ENCODE measurements at places on chromosomes 2 and 18.

DNA sequence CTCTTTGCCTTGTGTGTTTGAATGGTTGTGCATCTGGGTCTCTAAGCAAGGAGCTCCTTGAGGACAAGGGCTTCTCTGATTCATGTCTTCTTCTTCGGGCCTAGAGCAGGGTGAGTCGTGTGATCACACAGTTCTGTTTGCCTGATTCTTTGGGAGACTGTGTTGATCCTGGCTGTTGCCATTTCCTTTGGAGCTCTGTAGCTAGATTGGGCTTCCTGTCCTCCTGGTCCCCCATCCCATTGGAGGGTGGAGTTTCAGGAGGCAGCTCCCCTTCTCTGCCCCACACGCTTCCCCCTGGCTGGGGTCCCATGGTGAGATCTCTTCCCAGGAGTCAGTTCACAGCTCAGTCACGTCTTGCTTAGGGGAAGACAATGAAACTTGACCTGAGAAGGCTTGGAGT lies 92.8 kb downstream of the TRIB2 start:
- no peak for DNase-seq

DNA sequence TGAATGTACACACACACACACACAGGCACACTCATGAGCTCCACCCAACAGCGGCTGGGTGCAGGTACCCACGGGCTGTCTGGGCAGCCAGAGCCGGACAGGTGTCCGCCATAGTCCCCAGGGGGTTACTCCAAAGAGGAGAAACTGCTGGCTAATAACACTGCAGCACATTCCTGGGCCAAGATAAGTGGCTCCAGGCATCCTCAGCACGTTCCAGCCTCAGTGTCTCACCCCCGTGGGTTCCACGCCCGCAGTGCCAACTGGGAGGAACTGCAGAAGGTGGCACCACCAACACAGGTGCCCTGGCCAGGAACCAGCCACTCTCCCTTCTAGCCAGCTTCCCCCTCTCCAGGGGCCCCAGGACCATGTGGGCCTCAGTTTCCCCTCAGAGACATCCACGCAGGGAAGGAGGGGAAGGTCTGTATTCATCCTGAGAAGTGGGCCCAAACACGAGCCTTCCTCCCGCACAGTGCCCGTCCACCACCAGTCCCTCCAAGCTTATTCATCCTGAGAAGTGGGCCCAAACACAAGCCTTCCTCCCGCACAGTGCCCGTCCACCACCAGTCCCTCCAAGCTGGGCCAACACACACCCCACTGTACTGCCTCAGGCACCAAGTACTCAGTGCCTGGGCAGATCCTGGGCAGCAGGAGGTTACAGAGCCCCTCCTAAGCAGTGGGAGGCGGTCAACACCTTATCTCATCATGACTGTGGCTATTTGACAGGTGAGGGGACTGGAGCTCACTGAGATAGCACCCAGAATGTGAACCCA lies 47.6 kb downstream of the TNS1 start:
- DNase-seq: no peak

GRCh38 chr2:120865656-120866055 lies 130.0 kb downstream of the GLI2 start:
- no peak for DNase-seq

GRCh38 chr2:177264209-177264692 lies 276 bp downstream of the NFE2L2 start:
- no peak for DNase-seq

GRCh38 chr2:100267751-100268150 lies 54.5 kb downstream of the LONRF2 start:
- no peak for DNase-seq

DNA sequence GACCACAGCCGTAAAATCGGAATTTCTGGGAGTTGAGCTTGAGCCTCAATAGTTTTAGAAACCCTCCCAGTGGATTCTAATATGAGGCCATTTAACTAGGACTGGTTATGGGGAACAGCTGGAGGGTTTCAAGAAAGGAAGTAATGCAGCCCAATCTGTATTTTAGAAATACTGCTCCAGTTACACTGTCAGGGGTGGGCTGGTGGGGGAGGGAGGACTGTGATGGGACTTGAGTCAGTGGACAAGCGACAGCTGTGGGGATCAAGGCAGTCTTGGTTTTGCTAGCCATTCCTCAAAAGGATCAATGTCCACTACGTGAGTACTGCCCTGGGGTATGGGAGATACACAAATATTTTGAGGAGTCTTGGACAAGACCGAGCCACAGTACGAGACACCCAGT lies 34.8 kb downstream of the ASB1 start:
- no peak for DNase-seq

GRCh38 chr2:44774826-44775492 lies 166.5 kb upstream of the SIX3 start:
- DNase-seq: no peak

- peak; percentile 29 for DNase-seq
Observed at GRCh38 chr2:203782262-203782976, 76.0 kb downstream of the CD28 start.

GRCh38 chr2:158089322-158089721 lies 12.4 kb upstream of the UPP2 start:
- DNase-seq: no peak

DNA sequence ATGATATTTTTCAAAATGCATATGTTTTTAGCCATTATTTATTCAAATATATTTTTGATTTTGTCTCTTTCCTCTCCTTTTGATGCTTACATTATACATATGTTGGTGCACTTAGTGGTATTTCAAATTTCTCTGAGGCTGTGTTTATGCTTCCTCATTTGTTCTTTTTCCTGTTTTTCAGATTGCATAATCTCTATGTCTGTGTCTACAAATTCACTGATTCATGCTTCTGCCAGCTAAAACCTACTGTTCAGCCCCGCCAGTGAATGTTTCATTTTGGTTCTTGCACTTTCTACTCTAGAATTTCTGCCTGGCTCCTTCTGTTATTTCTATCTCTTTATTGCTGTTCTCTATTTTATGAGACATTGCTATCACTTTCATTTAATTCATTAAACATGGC lies 951.7 kb upstream of the CNTNAP5 start:
- DNase-seq: no peak

GRCh38 chr18:77749089-77749488 lies 499.4 kb downstream of the GALR1 start:
- DNase-seq: no peak

DNA sequence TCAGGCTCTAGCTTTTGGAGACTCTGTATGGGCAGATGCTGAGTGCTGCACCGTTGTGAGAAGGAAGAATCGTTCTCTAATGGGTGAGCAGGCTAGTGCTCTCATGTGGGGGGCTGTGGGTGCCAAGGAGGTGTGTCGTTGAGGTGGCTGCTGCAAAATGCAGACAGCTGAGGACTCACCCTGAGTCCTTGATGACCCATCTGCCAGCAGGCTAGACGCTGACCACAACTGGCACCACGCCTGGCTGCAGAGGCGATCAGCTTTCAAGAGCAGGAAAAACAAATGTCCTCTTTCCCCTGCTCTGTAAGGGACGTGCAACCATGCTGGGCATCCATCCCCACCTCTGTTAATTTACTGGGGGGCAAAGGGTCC lies 48.2 kb downstream of the HAUS1 start:
- DNase-seq: no peak

DNA sequence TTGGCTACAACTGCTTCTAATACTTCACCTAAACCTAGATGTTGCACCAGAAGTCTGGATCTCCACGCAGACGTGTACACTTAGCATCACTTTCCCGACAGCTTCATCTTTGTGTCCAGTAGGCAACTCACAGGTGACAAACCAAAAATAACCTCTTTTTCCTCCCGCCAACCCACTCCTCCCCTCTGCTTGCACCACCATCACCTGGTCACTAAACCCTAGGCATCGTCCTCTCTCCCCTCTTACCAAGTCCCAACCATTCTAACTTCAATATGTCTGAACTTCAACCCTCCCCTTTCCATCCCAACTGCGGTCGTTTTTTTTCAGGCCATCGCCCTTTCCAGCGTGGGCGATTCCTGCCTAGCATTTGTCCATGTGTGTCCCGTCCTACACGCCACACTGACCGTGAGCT lies 413 bp upstream of the CHMP3 start:
- DNase-seq: no peak

- DNase-seq: no peak
Observed at GRCh38 chr2:73217826-73218225, 3.8 kb downstream of the SMYD5 start.

- DNase-seq: no peak
Observed at GRCh38 chr2:150478200-150478974, 9.1 kb downstream of the RND3 start.

DNA sequence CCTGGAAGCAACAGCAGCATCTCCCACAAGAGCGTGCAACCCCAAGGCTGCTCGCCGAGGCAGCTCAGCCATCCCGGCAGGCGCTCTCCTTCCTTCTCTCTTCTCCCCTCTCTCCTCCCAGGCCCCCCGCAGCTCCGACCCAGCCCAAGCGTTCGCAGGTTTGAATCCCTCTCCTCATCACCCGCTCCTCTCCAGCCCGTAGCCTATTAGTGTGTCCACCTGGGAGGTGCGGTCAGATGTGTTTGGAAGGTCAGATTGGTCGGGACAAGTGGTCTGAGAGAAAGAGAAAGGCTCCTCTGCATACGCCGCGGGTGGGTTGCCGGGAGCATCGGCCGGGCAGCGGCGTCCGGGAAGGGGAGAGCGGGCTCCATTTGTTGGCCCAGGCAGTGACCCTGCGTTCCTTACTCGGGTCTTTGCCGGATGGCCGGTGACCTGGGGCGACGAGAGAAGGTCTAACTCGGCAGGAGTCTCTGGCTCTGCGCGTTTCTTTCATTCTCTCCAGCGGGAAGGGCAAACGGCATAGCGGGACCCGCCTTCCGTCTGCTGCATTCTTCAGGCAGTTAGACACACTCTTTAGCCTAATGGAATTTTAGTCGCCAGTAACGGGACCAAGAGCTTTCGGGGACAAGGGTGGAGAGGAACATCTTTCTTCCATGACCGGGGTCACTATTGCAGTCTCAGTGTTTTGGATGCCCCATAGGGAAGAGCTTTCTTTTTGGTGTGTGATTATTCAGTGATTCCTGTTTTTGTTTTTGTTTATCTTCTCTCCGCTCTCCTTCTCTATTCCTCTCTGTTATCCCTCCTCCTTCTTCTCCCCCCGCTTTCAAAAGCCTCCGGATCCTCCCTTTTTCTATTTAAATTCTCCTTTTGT lies 1.1 kb upstream of the TMEFF2 start:
- no peak for DNase-seq

GRCh38 chr18:73947180-73947921 lies 200.3 kb downstream of the FBXO15 start:
- DNase-seq: no peak

DNA sequence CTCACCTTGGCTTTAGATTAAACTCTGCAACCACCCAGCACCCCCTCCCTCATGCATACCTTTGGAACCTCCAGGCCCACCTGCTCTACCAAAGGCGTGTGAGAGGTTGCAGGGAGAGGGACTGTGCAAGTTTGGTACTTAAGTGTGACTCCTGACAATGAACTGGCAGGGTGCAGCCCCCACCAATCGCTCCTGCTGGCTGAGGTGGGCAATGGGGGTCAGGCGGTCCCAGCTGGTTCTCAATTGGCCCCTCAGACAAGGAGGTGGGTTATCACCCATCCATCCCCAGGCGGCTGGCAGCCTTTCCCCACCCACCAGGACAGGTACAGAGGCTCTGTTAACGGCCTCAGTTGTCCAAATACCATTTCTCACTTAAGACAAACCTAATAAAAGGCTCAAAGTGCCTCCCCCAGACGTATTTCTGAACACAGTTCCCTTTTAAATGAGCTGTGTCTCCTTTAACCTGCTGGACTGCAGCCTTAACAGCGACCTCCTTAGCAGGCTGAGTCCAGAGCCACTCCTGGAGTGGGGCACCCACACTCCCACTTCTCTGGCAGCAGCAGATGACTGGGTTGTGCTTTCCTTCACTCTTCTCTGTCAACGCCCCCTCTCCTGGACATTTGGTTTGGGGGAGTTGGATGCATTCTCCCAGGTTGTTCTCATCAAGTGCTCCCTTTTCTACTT lies 169.2 kb upstream of the SMAD2 start:
- DNase-seq: no peak

DNA sequence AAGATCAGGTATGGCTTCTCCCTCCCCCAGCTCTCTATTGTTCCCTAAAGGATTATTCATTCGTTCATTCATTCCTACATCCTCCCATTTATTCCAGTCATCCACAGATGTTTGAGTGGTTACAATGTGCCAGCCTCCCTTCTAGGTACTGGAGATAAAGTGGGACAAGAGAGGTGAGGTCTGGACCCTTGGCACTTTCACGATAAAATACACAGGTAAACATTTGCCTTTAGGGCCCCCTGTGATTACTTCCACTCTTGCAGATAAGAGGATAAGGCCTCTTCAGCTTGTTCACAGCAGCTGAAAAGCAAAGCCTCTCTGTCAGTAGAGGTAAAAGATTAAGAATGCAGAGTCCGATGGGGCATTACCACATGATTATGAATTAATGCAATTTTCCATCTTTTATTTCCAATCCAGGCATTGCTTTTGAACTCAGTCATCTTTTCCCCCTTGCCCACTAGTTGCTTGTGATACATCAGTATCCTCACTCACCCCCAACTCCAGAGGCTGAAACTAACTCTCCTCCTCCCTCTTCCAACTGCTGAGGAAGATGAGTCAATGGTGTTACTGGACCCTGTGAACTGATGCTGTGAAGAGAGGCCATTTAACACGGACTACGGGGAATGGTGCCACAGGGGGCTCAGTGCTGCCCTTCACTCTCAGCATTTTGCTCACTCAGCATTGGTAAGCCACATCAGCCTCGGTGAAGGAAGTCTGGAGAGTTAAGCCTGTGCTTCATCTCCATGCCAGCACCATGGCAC lies 1.1 kb upstream of the DPP4 start:
- no peak for DNase-seq

- no peak for DNase-seq
Observed at GRCh38 chr2:225566798-225567197, 167.3 kb downstream of the NYAP2 start.

GRCh38 chr18:61957801-61958516 lies 65.2 kb upstream of the RNF152 start:
- DNase-seq: no peak

DNA sequence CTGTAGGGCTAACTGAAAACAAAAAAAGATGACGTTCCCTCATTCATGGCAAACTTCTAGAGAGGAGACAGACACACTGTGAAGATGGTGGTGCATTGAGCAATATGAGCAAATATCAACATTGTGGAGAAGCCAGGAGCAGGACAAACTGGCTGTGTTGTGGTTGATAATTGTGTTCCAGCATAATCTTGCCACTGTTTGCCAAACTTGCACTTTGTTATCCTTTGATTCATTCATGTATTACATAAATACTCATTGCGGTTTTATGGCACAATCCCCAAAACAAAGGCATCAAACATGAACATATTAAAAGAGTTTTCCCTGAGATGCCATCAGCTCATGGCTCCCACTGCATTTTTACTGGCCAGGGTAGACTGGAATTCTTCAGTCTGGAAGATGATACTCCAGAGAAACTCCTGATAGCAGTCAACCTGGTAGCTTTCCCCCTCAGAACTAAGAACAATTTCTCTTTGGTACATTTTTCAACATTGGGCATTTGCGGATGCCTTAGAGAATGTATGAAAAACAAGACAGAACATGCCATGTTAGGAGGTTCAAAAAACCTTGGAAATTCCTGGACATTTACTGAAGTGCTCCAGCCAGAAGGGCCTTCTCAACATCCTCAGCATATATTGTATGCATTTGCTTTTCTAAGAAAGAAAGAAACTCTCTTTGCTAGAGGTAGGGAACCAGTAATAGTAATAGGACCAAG lies 487.4 kb upstream of the CELF4 start:
- no peak for DNase-seq

Data from GM12864 (cell line).